ENCODE measurements at places on chromosomes 12 and 14.

DNA sequence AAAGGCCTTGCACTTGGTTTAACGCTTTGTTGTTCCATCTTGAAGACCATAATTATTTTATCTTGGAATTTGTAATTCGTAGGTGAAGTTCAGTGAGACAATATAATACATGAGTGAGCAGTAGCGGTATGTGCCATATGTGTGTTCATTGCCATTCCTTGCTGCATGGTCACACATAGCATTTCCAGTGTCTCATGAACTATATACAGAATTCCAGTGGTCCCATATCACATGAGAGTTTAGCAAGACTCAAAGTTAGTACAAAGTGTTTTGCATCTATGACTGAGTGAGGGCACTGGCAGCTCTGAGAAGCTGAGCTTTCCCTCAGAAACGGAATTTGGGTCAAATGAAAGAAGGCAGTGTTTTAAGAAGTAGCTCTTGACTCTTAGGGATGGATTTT lies 359.8 kb downstream of the FOXG1 start:
- DNase-seq: no peak

- DNase-seq: no peak
Observed at GRCh38 chr14:54881235-54881760, 21.3 kb downstream of the GCH1 start.

GRCh38 chr12:110281549-110282299 lies 677 bp downstream of the ATP2A2 start:
- peak; percentile 33 for DNase-seq

DNA sequence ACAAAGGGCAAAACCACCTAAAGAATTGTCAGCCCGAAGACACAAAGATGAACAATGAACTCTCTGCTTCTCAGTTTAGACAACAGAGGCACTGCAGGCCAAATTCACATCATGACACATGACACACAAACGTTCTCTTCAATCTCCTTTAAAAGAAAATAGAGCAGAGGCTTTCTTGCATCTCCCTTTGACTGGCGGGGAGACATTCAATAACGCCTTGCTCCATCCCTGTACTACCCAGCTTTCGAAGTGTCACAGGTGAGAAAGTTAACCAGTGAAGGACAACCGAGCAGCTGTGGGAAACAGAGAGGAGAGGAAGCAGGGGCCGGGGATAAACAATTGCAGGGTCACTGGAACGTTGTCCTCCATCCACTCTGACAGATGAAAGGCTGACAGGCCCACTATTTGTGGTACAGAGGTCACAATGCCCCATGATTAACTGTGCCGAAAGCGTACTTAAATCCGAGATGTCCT lies 130.8 kb downstream of the PHLDA1 start:
- DNase-seq: no peak

GRCh38 chr14:23573384-23574015 lies 5.1 kb downstream of the JPH4 start:
- no peak for DNase-seq

- DNase-seq: no peak
Observed at GRCh38 chr12:62540354-62540753, 73.7 kb downstream of the MON2 start.

DNA sequence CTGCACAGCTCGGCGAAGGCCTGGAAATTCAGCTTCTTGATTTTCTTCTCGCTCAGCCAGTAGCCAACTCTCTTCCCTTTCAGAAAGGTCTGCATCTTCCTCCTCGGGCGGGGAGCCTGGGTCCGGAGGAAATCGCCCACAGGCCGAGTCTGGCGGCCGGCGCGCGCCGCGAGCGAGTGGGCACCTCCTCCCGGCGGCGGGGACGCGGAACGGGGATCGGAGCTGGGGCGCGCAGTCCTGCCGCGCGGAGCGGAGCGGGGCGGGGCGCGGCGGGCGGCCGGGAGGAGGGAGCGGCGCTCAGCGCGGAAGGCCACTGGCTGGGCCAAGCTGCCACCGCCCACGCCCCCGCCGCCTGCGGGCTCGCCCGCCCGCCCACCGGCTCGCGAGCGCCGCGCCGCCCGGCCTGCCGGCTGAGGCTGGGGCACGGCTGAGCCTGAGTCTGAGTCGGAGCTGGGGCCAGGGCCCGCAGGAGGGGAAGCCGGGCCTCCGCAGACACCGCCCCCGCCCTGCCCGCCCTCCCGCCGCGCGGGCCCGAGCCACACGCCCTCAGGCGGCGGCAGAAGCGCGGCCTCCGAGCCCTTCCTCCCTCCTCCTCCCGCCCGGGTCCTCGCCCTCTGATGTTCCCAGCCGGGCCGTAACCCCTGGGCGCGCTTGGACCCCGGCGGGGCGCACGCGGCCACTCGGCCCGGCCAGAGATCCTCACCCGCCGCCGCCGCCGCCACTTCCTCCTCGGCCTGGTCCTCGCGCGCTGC lies 480 bp downstream of the ITPK1 start:
- DNase-seq: peak; percentile 72

GRCh38 chr14:69191340-69192111 lies at the start of gene EXD2:
Gene EXD2, plus strand, starts transcription at chr14:69191498. Its CDS starts 17,973 bp downstream, at chr14:69209471.
- DNase-seq: peak; percentile 35

DNA sequence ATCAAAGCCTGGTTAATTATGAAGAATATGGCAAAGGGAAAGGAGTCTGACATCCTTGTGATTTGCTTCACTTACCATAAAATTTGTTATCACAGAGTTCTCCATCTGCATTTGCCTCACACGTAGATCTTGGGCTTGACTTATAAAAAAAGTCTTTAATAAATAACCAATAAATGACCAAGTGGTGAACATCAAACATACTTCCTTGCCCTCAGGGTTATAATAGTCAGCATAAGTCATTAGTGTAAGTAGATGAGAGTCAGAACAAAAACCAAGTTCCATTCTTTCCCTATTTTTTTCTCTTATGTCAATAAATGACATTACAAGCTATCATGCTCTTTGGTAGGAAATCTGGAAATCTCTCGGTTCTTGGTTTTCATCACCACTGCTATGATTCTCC lies 635.4 kb upstream of the ATXN7L3B start:
- DNase-seq: no peak

GRCh38 chr12:69833696-69834095 lies 8.7 kb downstream of the MYRFL start:
- no peak for DNase-seq

DNA sequence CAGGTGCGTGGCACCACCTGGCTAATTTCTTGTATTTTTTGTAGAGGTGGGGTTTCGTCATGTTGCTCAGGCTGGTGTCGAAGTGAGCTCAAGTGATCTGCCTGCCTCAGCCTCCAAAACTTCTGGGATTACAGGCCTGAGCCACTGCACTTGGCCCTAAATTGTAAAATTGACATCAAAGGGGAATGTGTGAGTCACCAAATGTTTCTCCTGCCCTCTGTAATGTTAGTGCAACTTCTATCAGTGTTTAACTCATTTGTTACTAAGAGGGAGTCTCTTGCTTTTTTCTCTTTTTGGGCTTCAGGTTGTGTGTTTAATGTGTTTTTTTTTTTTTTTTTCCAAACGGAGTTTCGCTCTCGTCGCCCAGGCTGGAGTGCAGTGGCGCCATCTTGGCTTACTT lies 2.3 kb downstream of the TULP3 start:
- no peak for DNase-seq

DNA sequence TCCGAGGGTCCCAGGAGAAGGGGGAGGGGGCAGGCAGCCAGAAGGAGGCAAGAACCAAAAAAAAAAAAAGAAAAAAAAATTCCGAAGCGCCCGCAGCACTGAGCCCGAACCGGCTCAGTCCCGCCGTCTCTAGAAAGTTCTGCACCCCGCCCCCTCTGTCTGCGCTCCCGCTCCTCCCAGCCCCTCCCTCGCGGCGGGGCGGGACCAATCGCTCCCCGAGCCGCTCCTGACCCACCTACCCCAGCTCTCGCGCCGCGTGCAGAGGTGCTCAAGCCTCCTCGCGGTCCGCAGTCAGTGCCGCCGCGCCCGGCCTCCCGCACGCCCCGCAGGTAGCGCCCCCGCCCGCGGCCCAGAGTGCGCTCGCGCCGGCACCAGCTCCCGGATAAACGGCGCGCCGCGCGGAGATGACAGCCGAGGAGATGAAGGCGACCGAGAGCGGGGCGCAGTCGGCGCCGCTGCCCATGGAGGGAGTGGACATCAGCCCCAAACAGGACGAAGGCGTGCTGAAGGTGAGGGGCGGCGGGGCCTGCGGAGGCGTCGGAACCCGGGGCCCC lies at the start of gene FKBP4:
FKBP4 (plus strand) TSS at position 235 of the 554 bp plus-strand sequence; CDS start at position 405, 170 bp downstream.
- peak; percentile 80 for DNase-seq

DNA sequence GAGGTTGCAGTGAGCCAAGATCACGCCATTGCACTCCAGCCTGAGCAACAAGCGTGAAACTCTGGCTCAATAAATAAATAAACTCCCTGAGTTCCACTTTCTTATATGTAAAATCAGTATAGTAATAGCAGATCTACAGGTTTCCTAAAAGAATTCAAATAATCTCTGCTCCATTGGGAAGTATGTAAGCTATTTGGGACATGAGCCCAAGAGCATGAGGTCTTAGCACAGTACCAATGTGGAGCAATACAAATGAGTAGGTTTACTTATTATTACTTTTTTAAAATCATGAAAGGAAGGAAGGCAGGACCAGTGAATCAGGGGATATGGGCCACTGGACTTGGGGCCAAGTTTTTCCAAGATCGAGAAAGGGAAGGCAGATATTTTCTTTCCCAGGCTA lies 216.9 kb upstream of the DIO2 start:
- no peak for DNase-seq

- no peak for DNase-seq
Observed at GRCh38 chr14:53365486-53366130, 212.5 kb upstream of the DDHD1 start.

DNA sequence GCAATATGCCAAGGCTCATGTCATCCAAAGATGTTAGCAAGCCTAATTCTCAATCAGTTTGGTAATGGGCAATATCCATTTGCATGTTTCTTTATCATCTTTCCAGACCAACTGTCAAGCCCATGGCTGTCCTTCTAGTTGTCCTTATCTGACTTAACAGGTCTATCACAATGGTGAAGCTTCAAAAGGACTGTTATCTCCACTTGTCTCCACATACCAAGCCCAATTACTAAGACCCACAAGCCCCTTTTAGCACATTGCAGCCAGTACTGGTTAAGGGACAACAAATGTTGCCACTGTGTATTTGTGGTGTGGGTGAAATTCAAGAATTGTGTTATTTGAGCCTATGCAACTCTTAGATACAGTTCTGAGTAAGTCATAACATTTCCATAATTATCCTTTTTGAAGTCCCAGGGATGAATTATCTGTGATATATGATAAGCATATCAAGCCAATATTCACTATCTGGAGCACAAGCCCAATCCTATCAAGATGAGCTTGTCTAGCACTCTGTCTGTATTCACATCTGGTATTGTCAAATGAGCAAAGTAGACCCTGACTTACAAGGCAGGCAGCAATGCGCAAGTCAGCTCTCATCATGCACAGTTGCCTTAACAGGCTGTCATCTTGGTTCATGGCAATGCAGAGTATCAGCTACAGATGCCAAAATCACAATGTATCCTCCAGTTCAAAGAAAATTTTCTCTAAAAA lies 19.3 kb upstream of the ST8SIA1 start:
- DNase-seq: no peak

DNA sequence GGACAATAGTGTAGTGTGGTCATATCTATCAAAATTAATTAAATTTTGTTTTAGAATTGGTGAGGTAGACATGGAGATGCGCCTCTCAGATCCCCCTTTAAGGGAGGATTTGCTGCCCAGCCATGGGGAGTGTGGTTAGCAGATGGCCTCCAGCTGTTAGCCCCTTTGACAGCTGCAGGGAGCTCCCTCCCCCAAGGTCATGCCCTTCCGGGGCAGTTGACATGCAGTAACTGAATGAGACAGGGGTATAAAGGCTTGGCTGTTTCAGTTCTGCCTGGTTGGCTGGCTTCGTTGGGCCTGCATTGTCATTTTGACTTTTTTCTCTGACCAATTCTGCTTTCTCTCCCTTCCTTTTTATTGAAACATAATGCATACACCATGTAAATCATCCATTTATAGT lies 291.5 kb upstream of the SRRM4 start:
- no peak for DNase-seq

Measured in activated CD4-positive, CD25-positive, alpha-beta regulatory T cell (primary cell).